Skeletal muscle tissue (tissue), 5 donors: ENCODE measurements at places on chromosomes 2 and 18. TPM values are rescaled to one million over a fixed set of nuclear protein-coding genes. Genes with fewer than 3 reads are reported as not detected.

Gene STARD6
- total RNA-seq = not detected

Gene UGT1A3
- total RNA-seq = not detected

Gene ALLC
- not detected for total RNA-seq

Gene WIPF1
- 16.2 TPM for total RNA-seq

Gene SCYGR2
- not detected for total RNA-seq

Gene ALPP
- total RNA-seq = not detected

Gene APLF
- total RNA-seq = 8.4 TPM
